ENCODE measurements at places on chromosomes 4 and X. TPM values are rescaled to one million over a fixed set of nuclear protein-coding genes. Genes with fewer than 3 reads are reported as not detected.

DNA sequence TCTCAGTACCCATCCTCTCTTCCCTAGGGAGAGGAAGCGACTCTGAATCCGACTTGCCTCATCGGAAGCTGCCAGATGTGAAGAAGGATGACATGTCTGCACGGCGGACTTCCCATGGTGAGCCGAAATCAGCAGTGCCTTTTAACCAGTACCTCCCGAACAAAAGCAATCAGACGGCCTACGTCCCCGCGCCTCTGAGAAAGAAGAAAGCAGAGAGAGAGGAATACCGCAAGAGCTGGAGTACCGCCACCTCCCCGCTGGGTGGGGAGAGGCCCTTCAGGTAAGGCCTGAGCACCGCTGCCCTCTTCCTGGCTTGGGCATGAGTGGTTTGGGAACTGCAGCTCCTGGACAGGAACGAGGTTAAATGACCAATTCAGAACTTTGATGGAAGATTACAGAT, 81.2 kb downstream of the LIMCH1 start:
- DNase-seq: no peak

The BTC gene
- total RNA-seq: not detected

The STK32B gene
- total RNA-seq: 13.1 TPM

The DLG3 gene
- 0.87 TPM for total RNA-seq

The TLR3 gene
- total RNA-seq: 0.40 TPM

All from lung microvascular endothelial cell (primary cell).